ENCODE measurements at places on chromosomes 7 and 10.

DNA sequence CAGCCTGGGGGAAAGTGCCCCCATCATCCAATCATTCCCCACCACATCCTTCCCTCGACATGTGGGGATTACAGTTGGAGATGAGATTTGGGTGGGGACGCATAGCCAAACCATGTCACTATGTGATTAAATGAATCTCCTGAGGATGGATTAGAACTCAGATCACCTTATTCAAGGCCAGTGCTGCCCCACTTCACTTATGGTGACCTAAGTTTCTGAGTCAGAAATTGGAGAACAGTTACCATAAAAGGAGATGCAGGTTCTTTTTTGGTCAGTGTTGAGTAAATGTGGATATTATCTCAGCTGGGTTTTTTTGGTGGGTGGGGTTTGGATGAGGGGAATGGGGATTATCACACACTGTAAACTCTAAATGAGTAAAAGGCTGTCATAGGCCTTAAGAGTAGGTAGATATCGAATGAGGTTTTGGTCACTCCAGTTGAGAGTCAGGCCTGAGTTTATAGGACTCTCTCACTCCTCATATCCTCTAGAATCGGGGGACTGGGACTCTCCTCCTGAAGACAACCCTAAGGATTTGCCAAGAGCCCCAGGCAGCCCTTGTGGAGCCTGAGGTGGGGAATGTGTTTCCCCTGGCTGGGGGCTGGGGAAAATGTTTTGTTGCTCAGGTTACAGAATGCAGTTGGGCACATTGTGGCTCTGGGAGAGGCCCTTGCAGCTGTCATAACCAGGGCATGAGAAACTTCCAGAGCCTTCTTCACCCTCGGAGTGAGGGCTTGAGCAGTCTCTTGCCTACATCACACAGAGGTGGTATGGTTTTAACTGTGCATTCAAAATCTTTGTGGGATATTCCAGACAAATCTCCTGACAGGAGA is 213.0 kb downstream of the BAMBI start:
- DNase-seq, result no peak

- DNase-seq, result no peak
These were observed 36.5 kb downstream of the RPA3 start for GRCh38 chr7:7681936-7682329.

GRCh38 chr10:127849224-127849623 is 43.5 kb downstream of the CLRN3 start:
- DNase-seq, result no peak

DNA sequence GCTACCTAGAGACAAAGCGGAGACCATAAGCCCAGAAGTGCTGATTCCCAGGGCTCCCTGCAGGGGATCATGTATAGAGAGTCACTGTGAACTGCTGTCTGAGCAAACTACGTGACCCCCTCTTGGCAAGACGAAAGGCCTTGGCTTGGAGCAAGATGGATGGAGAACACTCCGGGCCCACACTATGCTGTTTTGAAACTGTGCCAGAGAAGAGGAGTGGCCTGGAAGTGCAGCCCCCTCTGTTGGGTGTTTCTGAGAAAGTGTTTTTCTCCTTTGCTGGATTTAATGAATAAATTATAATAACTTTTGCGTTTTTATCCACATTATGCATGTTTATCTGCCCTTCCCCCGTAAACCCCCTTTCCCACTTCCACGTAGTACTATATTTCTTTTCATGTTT is 639.3 kb upstream of the GALNT17 start:
- DNase-seq, result no peak

DNA sequence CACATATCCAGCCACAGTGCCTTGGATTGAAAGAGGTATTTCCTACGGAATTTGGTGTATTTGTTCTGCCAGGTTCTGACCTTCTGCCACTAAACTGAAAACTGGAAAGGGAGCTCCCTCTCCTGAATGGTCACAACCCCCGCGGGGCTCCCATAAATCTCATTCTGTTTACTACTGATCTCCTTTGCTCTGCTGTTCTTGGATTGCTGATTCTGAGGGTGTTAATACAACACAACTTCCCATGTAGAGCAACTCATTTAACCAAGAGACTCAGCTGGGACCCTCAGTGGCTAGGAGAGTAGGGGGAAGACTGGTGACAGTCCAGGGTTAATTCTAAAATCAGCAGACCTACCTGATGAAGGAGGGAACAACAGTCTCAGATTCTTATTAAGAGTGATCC is 662.9 kb downstream of the INHBA start:
- DNase-seq, result no peak

DNA sequence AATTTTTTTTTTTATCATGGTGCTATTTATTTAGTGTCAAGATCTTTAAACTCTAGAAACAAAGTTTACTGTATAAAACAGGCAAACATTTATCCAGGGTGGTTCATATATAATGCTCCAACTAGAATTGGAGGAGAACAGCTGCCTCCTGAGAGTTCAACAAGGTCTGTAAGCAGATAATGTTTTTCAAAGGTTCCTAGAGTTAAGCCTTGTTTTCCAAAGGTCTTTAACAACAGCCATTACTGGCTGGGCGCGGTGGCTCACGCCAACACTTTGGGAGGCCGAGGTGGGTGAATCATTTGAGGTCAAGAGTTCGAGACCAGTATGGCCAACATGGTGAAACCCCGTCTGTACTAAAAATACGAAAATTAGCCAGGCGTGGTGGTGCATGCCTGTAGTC is 316.7 kb downstream of the CCDC3 start:
- no peak for DNase-seq

GRCh38 chr7:32221056-32221455 is 150.8 kb upstream of the PDE1C start:
- DNase-seq, result no peak

DNA sequence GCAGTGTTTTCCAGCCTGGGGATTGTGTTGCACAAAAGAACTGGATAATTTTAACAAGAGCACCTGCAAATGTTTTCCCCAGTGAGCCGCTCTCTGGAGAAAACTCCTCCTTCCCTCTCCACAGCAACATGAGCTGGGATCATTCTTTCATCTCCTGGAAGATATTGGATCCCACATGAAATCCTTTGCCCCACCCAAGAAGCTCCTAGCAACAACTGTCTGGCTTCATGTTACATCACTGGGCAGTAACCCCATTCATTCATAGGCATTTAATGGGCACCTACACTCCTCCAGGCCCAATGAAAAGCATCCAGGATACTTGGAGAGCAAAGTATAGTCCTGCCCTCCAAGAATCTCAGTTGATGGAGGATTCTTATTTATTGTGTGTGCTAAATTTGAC is 27.2 kb downstream of the LSM5 start:
- no peak for DNase-seq

DNA sequence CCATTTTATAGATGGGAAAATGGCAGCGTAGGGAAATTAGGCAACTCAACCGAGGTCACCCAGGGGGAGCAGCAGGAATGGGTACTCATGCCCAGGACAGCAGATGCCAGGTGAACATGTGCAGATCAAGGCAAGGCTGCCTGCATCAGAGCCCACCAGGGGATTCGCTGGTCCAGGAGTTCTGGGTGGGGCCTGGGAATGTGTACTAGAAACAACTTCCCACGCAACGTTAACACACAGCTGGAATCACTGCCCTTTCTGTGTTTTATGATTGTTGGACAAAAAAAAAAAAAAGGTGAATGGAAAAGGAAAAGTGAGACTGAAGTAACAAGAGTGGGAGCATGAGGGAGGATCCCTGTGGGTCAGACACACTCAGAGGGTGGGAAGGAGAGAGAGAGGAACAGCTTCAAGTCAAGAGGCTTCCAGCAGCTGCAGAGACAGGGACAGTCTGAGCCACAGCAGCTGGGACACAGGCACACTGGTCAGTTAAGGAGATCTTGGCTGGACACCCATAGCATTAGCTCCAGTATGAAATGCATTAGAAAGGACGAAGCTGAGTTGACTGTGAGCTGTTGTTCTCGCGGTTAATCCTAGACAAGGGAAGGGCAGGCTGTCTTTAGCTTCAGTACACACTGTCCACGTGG is 187.9 kb upstream of the INHBA start:
- DNase-seq, result no peak

- DNase-seq, result no peak
These were observed 1.5 kb downstream of the PDLIM1 start for GRCh38 chr10:95289003-95289920.

DNA sequence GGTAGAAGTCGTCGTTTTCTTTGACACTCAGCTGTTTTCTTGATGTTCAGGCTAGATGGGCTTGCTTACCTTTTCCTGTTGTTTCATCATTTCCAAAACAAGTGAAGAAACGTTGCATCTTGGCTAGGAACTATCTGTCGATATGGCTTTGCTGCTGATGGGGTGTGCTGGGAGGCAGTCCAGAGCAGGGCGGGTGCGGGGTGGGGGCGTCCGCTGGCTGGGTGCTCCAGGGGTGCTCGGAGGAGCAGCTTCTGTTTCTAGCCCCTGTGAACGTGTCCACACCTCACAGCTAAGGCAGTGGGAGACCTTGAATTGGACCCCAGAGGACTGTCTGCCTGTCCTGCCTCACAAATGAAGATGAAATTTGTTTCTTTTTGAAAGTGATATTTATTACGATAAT is 7.6 kb upstream of the SUN1 start:
- no peak for DNase-seq

GRCh38 chr10:14586901-14587300 is 187.8 kb downstream of the FAM107B start:
- DNase-seq, result no peak

- no peak for DNase-seq
These were observed 10.0 kb downstream of the FRG2B start for GRCh38 chr10:133616371-133617130.

GRCh38 chr7:147412782-147413556 is 1177.6 kb upstream of the C7orf33 start:
- no peak for DNase-seq

DNA sequence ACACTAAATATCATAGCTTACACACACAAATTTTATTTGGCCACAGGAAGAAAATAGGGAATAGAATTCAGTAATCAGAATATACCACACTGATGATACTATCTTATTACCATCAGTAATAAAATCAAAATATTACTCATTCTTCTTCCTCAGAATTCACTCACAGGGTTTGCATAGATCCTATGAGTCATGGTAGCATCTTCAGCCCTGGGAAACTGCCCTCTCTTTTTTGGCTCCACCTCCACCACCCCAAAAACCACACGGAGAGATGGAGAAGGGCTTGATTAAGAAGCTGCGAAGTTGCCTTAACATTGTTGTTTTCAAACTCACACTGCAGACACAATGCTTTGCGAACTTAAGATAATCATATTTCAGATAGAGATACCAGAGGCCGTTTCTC is 154.1 kb upstream of the AHR start:
- no peak for DNase-seq

DNA sequence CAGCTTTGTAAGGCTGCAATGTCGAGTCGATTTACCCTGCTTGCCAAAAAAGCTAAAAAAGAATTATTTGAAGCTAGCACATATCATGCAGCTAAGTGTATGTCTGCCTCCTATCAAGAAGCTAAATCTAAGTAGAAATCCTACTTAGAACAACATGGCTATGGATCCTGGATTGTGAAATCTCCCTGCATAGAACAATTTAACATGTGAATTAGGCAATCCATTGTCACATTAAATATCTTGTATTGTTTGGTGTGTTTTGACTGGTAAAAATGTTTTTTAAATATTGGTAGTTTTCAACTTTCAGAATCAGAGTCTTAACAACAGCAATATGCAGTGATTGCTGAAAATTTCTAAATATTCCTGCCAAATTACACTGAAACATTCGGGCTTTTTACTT is 73.3 kb downstream of the SKIDA1 start:
- no peak for DNase-seq

- no peak for DNase-seq
These were observed 130.5 kb downstream of the LHPP start for GRCh38 chr10:124592101-124592500.

GRCh38 chr10:3704565-3705325 is 80.3 kb downstream of the KLF6 start:
- no peak for DNase-seq

DNA sequence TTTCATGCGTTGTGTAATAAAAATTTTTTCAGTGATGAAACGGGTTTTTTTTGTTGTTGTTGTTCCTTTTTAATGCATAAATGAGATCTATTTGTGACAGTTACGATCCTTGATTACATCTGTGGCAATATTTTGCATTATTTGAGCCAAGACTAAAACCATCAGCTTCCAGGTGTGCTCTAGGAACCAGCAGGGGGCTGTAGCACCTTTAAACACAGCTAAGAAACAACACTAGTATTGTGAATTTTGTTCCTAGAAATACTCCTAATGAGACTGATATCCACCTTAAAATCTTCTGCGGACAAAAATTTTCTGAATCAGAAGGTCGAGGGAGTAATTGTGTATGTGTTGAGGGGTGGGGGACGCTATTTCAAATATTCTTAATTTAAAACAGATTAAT is 52.6 kb downstream of the FGFBP3 start:
- DNase-seq, result peak; percentile 13

DNA sequence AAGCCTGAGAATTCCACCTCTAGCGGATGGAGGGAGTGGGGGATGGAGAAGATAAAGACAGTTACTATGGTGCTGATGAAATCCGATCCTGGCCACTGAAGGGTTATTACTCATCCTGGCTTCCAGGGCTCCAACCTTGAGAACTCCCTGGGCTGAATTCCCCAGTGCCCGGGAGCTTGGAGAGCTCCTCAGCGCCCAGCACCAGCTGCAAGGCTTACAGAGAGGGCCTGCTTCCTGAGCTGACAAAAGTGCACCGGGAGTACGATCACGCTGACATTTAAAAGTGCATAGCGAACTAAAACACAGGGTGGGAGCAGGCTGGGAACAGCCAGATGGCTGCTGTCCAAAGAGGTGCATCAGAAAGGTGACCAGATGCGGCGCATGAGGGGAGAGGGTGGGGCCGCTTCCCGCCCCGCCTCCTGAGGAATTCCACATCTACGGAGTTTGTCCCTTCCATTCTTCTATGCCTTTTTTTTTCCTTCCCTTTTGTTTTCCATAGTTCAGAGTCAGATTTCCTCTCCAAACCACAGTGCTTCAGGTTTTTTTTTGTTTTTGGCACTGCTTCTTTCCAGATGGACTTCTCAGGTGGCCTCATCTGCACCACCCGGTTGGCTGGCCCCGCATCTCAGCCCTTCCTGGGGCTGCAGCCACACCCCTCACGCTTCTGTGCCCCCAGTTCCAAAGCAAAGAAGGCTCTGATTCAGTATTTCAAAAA is 62.4 kb upstream of the MKRN1 start:
- no peak for DNase-seq

- DNase-seq, result no peak
These were observed 16.9 kb downstream of the ZNF713 start for GRCh38 chr7:55903985-55904759.

DNA sequence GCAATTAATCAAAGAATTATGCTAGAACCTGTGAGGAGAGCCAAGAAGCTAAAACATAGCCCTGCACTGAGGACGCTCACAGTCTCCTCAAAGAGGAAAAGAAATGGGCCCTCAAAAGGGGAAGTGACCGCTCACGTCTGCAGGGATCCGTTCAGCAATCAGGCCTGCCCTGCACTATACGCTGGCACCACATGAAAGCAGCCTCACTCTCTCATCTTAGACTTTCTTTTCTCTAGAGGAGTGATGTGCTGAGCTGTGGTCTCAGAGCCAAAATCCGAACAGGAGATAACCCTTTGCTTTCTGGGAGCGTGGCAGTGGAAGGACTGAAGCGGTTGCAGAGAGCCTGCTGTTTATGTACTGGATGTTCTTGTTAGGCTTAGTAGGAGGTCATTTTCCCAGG is 6.3 kb upstream of the IL2RA start:
- DNase-seq, result no peak

GRCh38 chr7:25314094-25314730 is 85.9 kb upstream of the NPVF start:
- no peak for DNase-seq

Measured in right renal cortex interstitium (tissue), 3 donors.